ENCODE measurements at places on chromosomes 16 and 17. TPM values are rescaled to one million over a fixed set of nuclear protein-coding genes. Genes with fewer than 3 reads are reported as not detected.

HCRT gene
- total RNA-seq: not detected

OR3A2 gene
- not detected for total RNA-seq

MYCBPAP gene
- total RNA-seq: not detected

DNAH9 gene
- total RNA-seq: 0.20 TPM

CNTROB gene
- 8.9 TPM for total RNA-seq

KCNH6 gene
- not detected for total RNA-seq

CTRB2 gene
- 12.7 TPM for total RNA-seq

KRTAP9-8 gene
- total RNA-seq: not detected

KRT33A gene
- not detected for total RNA-seq

RNF222 gene
- total RNA-seq: not detected

MMP25 gene
- 0.96 TPM for total RNA-seq

TLCD1 gene
- total RNA-seq: 4.8 TPM

RAB26 gene
- 10.2 TPM for total RNA-seq

PRKCA gene
- total RNA-seq: 21.2 TPM

NAGS gene
- 51.3 TPM for total RNA-seq

RFWD3 gene
- total RNA-seq: 8.8 TPM

KRT33B gene
- total RNA-seq: not detected

ZNF385C gene
- 0.13 TPM for total RNA-seq

DNASE1L2 gene
- total RNA-seq: 1.2 TPM

TMIGD1 gene
- total RNA-seq: not detected

CES5A gene
- total RNA-seq: 4.4 TPM
